HFFc6 (cell line): ENCODE measurements at places on chromosomes 1 and 21.

DNA sequence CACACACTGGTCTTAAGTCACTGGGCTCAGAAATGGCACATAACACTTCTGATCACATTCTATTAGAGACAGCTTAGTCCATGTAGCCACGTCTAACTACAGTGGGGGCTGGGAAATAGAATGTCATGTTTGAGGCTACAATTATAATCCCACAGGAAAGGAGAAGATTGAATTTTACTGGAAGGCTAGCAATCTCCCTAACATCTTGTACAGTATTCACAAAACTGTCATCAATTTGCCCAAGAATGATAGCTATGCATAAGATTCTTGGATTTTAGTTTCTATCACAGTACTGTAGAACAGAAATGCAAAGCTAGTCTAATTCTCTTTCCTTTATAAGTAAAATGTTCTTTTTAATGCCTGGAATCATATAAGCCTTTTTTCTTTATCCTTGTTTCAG lies 12.7 kb upstream of the ZMYM6 start:
- no peak for DNase-seq

- no peak for DNase-seq
These were observed 209.0 kb downstream of the DYRK1A start for GRCh38 chr21:37575580-37575979.

- DNase-seq, result no peak
These were observed 18.8 kb downstream of the TMCC2 start for GRCh38 chr1:205246351-205247119.

DNA sequence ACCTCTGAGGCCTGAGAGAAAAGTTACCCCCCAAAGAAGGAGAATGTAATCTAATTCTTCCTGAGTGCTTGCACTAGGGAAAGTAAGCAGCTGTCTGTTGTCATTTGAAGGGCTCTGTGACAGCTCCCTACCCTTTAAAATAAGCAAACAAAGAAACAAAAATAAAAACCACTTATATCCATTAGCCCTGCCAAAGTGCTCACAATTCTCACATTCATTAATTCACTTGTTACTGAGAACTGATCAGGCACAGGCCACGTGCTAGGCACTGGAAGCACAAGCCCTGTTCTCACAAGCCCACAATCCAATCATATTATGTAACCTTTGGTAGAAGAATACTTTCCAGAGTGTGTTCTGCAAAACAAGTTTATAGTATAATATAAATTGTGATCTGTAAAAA lies 199.4 kb downstream of the ZC3H11B start:
- no peak for DNase-seq

- peak; percentile 58 for DNase-seq
These were observed 21.7 kb upstream of the LAMC2 start for GRCh38 chr1:183164340-183164739.

DNA sequence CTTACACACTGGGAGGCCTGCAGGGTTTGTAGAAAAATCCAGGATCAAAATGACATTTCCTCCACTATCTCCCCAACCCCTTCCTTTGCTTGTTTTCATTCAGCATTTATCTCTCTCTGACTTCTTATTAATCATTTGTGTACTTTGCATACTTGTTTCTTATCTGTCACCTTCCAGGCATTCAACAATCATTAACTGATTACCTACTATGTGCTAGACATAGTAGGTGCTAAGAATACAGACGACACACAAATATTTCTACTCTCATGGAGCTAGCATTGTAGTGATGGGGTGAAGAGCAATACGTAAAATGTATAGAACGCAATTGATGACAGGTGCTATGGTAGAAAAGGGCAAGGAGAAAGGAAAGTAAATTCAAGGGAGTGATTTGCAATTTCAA lies 20.9 kb downstream of the TRABD2B start:
- DNase-seq, result no peak

DNA sequence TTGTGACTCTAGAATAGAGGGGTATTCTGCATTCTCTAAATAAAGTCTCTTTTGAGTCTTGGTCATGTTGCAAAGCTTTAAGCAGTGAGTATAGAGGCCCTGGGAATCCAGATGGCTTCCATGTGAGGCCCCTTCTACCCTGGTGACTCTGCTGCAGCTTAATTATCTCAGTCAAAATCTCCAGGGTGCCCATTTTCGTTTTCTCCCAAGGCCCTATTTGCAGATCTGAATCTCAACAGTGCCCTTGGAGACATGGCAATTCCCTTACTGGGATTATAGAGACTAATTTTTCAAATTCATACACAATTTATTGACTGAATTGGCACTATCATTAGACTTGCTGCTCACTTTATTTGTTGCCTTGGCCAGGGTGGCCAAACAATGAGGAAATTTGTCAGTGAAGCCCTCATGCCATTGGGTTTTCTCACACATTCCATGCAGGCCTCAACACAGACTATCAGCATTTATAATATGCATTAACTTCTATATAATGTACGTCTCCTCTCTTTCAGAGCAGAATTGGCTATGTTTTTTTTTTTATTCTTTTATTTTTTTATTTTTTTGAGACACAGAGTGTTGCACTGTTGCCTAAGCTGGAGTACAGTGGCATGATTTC lies 35.1 kb downstream of the PROX1 start:
- DNase-seq, result no peak

GRCh38 chr1:115182012-115182715 lies 92.9 kb upstream of the TSPAN2 start:
- DNase-seq, result peak; percentile 40

GRCh38 chr1:51295926-51296325 lies 34.4 kb downstream of the TTC39A start:
- DNase-seq, result no peak

DNA sequence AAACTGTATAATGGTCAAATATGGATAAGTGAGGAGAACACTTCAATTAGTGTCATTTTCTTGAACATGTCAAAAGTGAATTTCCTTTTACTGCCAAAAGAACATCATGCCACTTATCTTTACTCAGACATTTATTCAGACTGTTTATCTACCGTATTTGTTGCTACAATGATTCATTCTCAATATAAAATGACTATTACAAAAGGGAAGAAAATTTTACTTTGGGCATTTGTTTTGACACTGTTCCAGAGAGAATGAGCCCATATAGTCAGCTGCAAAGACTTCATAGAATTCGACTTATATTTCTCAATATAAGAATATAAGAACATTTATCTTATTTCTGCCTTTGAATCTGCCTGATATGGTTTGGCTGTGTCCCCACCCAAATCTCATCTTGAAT lies 1699.1 kb downstream of the BRINP3 start:
- no peak for DNase-seq

DNA sequence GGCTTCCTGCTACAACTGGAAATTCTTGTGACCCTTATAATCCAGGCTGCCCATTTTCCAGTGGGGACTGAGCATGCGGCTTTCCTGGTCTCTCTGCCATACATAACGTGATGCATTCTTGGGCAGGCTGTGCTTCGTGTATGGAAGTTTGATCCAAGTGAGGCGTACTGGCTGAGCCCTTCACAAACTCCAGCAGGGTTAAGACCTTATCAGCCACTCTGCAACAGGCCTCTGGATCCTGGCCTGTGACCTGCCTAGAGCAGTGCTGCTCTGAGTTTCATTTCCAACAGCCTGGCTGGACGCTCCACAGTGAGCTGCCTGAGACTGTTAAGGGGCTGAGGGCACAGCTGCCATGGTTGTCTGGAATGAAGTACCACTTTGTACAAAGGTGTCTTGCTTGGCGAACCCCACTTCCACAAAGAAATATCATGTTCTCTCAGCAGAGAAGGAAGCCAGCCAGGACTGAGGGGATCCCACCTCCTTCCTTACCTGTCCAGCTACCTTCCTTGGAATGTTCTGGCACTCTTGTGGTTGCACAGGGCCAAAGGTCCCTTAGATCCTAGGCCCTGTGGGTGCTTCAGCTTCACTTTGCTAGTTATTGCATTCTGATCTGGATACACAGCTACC lies 28.5 kb upstream of the XPR1 start:
- no peak for DNase-seq

DNA sequence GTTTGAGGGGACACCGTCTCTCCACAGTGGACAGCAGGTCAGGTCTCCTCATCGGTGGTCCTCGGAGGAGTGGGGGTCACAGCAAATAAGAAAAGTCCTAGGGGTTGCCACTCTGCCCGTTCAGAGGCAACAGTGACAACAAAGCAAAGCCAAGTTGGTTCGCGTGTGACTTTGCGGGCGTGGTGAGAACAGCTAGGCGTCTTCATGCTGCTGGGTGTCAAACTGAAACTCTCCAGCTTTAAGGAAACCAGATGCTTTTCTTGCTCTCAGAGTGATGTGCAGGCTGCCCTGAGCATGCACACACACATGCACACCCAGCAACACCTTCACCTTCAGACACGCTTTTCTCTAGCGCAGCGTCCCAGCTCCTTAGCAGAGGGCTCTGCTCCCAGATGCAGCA lies 70.1 kb upstream of the ARHGEF16 start:
- DNase-seq, result no peak

- no peak for DNase-seq
These were observed 44.4 kb downstream of the CFHR5 start for GRCh38 chr1:197021716-197022115.

GRCh38 chr1:30750731-30751291 lies 6.8 kb downstream of the LAPTM5 start:
- no peak for DNase-seq

DNA sequence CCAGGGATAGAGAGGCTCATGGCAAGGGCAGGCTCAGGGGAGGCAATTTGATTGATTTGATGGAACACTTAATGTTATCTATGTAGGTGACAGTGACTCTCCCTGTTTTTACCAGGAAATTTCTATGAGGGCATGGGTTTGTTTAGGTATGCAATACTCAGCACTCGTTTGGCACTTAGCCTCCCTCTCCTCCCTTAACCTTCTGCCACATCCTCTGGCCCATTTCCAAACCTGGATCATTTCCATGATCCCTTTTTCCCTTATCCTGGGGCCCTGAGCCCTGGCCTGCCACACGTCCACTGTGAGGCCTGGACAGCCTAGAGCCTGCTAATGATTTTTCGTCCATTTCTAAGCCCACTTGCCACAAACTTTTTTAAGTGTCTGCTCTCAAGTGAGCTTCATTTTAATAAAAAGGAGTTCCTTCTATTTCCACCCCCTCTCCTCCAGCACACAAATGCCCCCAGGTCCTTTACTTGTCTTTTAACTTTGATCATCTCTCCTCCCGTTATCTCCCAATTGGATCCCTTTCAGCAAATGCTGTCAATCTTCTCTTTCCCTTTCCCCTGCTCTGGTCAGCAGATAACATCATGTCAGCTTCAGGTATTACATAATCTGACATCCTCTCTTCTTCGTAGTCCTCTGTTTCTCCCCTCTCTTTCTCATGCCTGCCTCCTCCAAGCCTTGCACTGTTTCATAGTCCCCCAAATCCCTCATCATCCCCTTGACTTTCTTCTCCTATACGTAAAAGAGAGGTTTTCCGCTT lies 37.8 kb upstream of the GADD45A start:
- DNase-seq, result no peak

DNA sequence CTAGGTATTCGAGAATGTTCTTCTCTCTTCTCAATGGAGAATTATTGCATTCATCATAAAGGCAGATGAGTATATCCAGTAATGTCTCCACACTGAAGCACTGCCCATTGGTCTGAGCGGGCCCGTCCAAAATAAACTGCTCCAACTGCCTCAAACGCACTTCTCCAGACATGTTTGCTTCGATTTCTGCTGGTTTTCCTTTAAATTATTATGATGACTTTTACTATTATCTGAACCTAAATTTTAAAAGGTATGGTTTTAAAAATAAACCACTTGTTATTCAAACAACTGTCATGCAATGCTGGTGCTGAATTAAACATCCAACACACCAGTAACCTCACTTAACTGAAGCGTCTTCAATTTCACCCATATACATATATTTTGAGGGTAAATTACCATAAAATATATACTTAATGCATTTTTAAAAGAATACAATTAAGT lies 1.3 kb downstream of the CDC42BPA start:
- DNase-seq, result no peak

DNA sequence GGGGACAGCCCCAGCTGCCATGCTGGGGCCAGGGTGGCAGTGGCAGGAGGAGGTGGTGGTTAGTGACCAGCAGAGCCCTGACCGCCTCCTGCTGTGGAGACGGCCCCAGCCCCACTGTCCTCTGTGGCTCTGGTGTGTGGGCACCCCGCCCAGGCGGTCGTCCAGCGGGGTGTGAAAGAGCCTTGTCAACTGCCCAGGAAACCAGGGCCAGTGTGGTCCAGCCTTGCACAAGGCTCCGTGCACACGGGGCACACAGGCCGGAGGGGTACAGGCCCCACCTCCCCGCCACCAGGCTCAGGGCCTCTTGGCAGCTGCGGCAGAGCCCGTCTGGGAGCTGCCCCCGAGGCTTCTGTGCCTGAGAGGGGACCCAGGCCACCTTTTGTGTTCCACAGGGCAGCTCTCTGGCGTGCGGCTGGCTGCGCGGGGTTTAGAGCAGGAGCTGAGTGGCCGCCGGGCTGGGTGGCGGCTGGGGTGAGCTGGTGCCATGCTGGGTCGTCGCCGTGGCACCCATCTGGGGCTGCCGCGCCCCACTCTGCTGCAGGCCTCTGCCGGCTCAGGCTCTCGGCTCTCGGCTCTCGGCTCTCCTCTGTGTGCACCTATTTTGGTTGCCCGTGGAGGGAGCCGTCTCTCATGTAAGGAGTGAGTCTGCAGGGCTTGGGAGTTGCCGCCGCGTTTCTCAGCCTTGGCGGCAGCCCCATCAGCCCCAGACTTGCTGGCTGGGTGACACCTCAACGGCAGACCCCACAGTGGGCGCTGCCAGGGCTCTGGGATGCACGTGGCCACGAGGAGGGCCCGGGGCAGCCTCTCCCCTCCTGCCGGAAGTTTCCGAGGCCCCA lies 36.1 kb downstream of the SLX9 start:
- no peak for DNase-seq

DNA sequence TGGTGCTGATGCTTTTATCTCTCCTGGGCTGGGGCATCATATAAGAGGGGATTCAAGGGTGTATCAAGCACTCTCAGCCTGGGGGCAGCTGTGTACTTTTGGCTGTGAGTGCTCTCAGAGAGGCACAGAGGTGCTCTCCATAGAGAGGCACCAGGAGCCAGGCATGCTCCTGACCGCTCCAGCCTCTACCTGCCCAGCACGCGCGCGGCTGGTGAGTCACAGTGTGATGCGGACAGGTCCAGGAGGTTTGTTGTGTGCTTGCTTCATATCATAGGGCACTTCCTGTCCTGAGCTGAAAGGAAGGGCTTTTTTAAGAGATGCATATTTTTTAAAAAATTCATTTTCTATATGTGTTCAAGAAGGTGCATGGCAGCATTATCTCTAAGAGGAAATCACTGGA lies 93.6 kb upstream of the BCAR3 start:
- DNase-seq, result no peak

DNA sequence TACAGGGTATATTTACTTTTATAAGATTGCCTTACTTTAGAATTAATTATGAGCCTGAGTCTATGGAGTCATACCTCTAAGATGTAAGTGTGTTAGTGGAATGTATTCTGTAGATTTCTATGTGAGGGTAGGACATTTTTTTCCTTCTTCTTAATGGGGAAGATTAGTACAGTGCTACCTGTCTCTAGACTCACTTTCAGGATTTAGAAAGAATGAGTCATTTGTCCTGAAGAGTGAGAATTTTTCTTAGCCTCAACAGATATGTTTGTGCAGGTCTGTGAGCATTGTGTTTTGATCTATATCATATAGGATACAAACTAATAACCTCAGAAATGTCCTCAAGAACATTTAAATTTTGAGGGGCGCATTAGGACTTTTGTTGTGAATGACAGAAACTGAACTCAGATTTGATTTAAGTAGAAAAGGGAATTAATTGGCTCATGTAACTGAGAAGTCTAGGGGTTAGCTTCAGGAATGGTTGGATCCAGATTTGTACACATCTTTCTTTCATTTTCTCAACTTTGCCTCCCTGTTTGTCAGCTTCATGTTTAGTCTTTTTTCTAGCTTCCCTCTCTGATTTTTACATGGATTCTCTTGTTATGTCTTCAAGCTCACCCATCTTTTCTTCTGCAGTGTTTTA lies 45.3 kb downstream of the TTC3 start:
- no peak for DNase-seq
